ENCODE measurements at places on chromosomes 2 and 18.

GRCh38 chr2:102473631-102474030 is 605 bp downstream of the SLC9A4 start:
- H3K36me3 ChIP-seq = no peaks in the 10 kb centered on the region
- H3K4me1 ChIP-seq = no peaks in the 10 kb centered on the region
- no peaks in the 10 kb centered on the region for H3K27me3 ChIP-seq
- H3K27ac ChIP-seq = no peak overlapping the region
- no peak for DNase-seq

GRCh38 chr2:126720638-126721037 is 64.7 kb downstream of the GYPC start:
- H3K36me3 ChIP-seq = no peaks in the 10 kb centered on the region
- H3K4me3 ChIP-seq = no peak overlapping the region
- H3K27me3 ChIP-seq = no peaks in the 10 kb centered on the region
- no peak for DNase-seq

GRCh38 chr2:121810959-121811853 is 55.8 kb downstream of the TSN start:
- no peak overlapping the region for H3K4me3 ChIP-seq
- no peaks in the 10 kb centered on the region for H3K36me3 ChIP-seq
- peak; percentile 82 for DNase-seq
- no peaks in the 10 kb centered on the region for H3K4me1 ChIP-seq
- no peaks in the 10 kb centered on the region for H3K27me3 ChIP-seq

GRCh38 chr2:112985090-112985489 is 7.3 kb downstream of the IL36G start:
- H3K27me3 ChIP-seq = no peaks in the 10 kb centered on the region
- no peaks in the 10 kb centered on the region for H3K36me3 ChIP-seq
- H3K4me3 ChIP-seq = no peak overlapping the region
- H3K27ac ChIP-seq = no peak overlapping the region
- no peak for DNase-seq
